Activated T-helper 17 cell treated with anti-CD3 and anti-CD28 coated beads, Interleukin-2, amount 50 U/mL, for 72 hours (primary cell): ENCODE measurements at places on chromosomes 3 and 15.

DNA sequence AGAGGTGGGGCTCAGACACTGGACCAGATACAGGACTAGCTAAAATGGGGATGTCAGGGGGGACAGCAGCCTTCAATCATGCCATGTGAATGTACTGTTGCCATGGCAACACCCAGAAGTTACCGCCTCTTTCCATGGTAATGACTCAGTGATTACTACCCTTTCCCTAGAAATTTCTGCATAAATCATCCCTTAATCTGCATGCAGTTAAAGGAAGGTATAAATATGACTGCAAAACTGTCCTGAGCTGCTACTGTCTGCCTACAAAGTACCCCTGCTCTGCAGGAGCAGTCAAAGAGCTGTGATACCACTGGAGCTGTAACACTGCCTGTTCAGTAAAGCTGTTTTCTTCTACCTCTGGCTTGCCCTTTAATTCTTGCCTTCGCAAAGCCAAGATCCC, 168.2 kb downstream of the PEAK1 start:
- no peak overlapping the region for H3K4me3 ChIP-seq
- H3K36me3 ChIP-seq: no peaks in the 10 kb centered on the region
- no peak overlapping the region for H3K27ac ChIP-seq
- H3K27me3 ChIP-seq: no peaks in the 10 kb centered on the region
- no peaks in the 10 kb centered on the region for H3K4me1 ChIP-seq
- ATAC-seq: no peak

DNA sequence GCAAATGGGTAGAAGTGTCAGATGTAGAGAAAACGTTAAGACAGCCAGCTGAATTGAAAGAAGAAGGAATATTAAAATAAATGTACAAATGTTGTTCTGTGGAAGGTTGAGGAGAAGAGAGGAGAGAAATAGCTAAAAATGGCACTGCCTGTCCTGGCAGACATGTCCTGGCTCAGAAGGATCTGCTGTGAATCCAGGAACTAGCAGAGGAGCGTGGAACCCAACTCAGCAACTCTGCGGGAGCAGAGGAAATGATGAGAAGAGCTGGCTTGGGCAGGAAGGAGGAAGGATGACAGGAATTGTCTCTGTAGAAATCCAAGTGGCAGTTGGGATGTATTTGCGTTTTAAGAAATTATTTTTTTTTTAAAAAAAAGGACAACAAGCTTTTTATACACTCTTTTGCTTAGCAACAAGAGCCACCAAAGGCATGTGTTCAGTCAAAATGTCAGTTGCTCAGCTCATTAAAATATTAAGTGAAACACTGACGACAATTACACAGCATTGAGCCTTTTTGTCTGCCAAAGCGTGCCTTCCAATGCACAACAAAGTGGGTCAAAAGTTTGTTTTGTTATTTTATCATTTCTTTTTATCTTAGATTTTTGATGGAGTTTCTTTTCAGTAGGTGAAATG, 16.1 kb downstream of the NANOGP8 start:
- no peak overlapping the region for H3K27ac ChIP-seq
- ATAC-seq: no peak
- H3K36me3 ChIP-seq: no peaks in the 10 kb centered on the region

- H3K27me3 ChIP-seq: no peaks in the 10 kb centered on the region
- ATAC-seq: no peak
- H3K36me3 ChIP-seq: no peaks in the 10 kb centered on the region
- no peak overlapping the region for H3K27ac ChIP-seq
- H3K4me3 ChIP-seq: no peak overlapping the region
Measured at GRCh38 chr3:70020906-70021660, 21.6 kb downstream of the SAMMSON start.

DNA sequence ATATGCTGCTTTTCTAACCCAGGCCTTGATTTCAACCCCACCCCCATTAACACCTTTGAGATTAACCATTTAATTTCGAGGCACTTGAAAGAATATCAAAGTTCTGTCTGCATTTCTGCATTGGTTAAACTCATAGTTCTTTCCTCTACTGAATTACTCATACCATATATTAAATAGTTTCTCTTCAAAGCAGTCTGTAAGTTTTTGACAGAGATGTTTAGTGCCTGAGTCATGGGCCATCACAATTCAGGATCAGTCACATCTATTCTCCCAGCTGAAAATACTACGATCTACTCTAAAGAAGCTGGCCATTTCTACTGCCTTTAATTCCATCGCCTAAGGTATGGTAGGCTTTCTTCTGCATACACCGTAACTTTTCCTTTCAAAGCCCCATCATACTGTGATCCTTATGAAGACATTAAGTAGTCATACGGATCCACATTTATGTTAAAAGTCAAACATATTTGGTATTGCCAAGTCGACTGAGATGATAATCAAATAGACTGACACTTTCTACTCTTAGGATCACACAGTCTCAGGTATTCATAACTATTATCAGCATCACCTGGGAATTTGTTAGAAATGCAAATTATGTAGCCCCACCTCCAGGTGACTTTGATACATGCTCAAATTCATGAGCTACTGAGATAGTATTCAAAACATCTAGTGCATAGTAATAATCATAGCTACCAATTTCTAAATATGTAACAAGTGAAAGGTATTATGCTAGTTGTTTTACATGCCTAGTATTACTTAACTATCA, 489.4 kb upstream of the IL12A start:
- H3K36me3 ChIP-seq: no peaks in the 10 kb centered on the region
- no peak overlapping the region for H3K4me3 ChIP-seq
- ATAC-seq: no peak
- H3K27me3 ChIP-seq: no peaks in the 10 kb centered on the region

- no peak for ATAC-seq
- H3K4me1 ChIP-seq: peaks cover 47% of the 10 kb centered on the region
- no peak overlapping the region for H3K4me3 ChIP-seq
- H3K27me3 ChIP-seq: no peaks in the 10 kb centered on the region
- H3K27ac ChIP-seq: no peak overlapping the region
- H3K36me3 ChIP-seq: no peaks in the 10 kb centered on the region
Measured at GRCh38 chr15:85464471-85464870, 84.1 kb downstream of the AKAP13 start.

GRCh38 chr15:39947401-39948197, 13.7 kb downstream of the EIF2AK4 start:
- H3K4me3 ChIP-seq: no peak overlapping the region
- ATAC-seq: peak; percentile 23
- H3K27ac ChIP-seq: no peak overlapping the region
- peaks cover 77% of the 10 kb centered on the region for H3K36me3 ChIP-seq

DNA sequence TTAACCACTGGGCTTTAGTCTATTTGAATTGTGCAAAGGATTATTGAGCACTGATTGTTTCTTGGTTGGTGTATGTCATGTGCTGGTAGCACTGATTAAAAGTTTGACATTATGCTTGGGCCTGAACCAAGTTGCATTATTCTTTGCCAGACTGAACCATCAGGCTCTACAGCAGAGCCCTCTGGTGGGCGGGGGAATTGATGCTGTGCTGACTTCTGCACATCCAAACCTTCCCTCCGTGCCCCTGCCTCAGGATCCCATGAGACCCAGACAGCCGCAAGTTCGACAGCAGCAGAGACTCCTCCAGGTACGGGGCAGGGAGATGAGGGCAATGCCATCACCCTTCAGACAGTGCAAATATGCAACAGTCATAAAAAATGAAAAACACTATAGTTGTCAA, 28.4 kb upstream of the P2RY12 start:
- ATAC-seq: no peak
- no peaks in the 10 kb centered on the region for H3K4me1 ChIP-seq
- no peaks in the 10 kb centered on the region for H3K36me3 ChIP-seq
- no peak overlapping the region for H3K27ac ChIP-seq
- no peak overlapping the region for H3K4me3 ChIP-seq

DNA sequence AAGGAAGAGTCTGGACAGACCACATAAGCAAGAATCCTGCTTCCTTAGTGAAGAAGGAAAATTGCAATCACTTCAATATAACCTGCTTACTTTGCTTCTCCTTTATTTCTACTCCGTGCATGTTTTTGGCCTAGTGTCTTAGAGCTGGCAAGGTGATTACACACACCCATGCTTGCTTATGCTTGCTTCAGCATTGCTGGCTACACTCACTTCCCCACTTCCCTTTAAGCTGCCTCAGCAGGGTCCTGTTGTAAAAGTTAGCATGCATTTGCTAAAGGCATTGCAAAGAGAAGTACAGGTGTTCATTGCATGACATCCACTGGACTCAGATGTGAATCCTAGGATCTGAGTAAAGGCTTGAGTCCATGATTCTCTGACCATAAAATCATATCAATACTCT, 47.5 kb upstream of the STT3B start:
- no peaks in the 10 kb centered on the region for H3K27me3 ChIP-seq
- H3K4me1 ChIP-seq: no peaks in the 10 kb centered on the region
- no peaks in the 10 kb centered on the region for H3K36me3 ChIP-seq
- ATAC-seq: no peak

- no peak overlapping the region for H3K27ac ChIP-seq
- no peak for ATAC-seq
- no peaks in the 10 kb centered on the region for H3K27me3 ChIP-seq
- no peaks in the 10 kb centered on the region for H3K36me3 ChIP-seq
- no peaks in the 10 kb centered on the region for H3K4me1 ChIP-seq
Measured at GRCh38 chr3:55531321-55531720, 44.2 kb upstream of the WNT5A start.

- H3K4me1 ChIP-seq: peaks cover 11% of the 10 kb centered on the region
- H3K27ac ChIP-seq: no peak overlapping the region
- peaks cover 6% of the 10 kb centered on the region for H3K27me3 ChIP-seq
- H3K36me3 ChIP-seq: no peaks in the 10 kb centered on the region
- peak overlapping the region; percentile 80 for H3K4me3 ChIP-seq
Measured at GRCh38 chr3:32780735-32781210, 37.0 kb upstream of the TRIM71 start.

DNA sequence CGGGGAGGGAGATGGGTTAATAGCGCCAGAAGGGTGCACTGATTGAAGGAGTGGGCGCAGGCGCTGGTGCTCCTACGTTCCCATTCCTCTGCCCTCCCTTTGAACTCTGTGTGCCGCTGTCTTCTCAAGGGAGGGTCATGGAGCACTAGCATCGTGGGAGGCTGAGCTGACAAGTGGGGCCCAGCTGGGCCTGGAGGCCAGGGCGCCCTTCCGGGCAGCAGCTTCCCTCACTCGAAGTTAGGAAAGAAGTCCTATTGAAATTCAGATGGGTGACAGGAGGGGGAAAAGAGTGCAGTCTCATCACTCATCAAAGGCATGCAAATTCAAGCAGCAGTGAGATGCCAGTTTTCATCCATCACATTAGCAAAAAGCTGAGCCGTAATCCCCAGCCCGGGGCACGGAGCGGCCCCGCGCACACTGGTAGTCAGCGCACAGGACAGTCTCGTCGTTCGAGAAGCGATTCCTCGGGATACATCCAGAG, 128.2 kb downstream of the LRRK1 start:
- ATAC-seq: no peak
- H3K4me3 ChIP-seq: no peak overlapping the region
- no peaks in the 10 kb centered on the region for H3K36me3 ChIP-seq
- no peaks in the 10 kb centered on the region for H3K4me1 ChIP-seq
- peaks cover 10% of the 10 kb centered on the region for H3K27me3 ChIP-seq

DNA sequence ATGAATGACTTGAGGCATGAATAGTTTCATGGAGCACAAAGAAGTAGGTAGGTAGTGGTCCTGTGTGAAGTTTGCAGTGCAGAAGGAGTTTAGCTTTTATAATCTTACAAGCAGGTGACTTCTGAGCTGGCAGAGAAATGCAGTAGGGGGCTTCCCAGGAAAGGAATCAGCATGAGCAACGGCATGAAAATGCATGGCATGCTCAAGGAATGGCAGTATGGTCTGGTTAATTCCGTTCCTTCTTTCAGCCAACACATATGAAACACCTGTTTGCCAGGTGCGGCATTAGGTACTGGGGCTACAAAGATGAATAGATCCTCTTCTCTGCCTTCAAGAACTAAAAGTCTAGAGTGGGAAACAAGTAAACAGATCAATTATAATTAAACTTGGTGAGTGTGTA, 138.0 kb upstream of the BHLHE40 start:
- H3K27ac ChIP-seq: peak overlapping the region; percentile 92
- H3K4me1 ChIP-seq: peaks cover 59% of the 10 kb centered on the region
- H3K27me3 ChIP-seq: no peaks in the 10 kb centered on the region
- peak overlapping the region; percentile 74 for H3K4me3 ChIP-seq
- ATAC-seq: no peak

GRCh38 chr3:111588527-111588926, 6.6 kb downstream of the ZBED2 start:
- peaks cover 94% of the 10 kb centered on the region for H3K36me3 ChIP-seq
- H3K27ac ChIP-seq: peak overlapping the region; percentile 40
- H3K27me3 ChIP-seq: no peaks in the 10 kb centered on the region
- peaks cover 45% of the 10 kb centered on the region for H3K4me1 ChIP-seq
- peak overlapping the region; percentile 43 for H3K4me3 ChIP-seq

GRCh38 chr3:172276103-172276502, 172.2 kb downstream of the GHSR start:
- no peaks in the 10 kb centered on the region for H3K27me3 ChIP-seq
- no peaks in the 10 kb centered on the region for H3K4me1 ChIP-seq
- no peak overlapping the region for H3K4me3 ChIP-seq
- ATAC-seq: no peak
- peaks cover 14% of the 10 kb centered on the region for H3K36me3 ChIP-seq

- no peaks in the 10 kb centered on the region for H3K36me3 ChIP-seq
- ATAC-seq: no peak
- H3K4me3 ChIP-seq: no peak overlapping the region
- H3K27me3 ChIP-seq: peaks cover 8% of the 10 kb centered on the region
Measured at GRCh38 chr3:149548669-149549065, 74.2 kb downstream of the TM4SF4 start.

DNA sequence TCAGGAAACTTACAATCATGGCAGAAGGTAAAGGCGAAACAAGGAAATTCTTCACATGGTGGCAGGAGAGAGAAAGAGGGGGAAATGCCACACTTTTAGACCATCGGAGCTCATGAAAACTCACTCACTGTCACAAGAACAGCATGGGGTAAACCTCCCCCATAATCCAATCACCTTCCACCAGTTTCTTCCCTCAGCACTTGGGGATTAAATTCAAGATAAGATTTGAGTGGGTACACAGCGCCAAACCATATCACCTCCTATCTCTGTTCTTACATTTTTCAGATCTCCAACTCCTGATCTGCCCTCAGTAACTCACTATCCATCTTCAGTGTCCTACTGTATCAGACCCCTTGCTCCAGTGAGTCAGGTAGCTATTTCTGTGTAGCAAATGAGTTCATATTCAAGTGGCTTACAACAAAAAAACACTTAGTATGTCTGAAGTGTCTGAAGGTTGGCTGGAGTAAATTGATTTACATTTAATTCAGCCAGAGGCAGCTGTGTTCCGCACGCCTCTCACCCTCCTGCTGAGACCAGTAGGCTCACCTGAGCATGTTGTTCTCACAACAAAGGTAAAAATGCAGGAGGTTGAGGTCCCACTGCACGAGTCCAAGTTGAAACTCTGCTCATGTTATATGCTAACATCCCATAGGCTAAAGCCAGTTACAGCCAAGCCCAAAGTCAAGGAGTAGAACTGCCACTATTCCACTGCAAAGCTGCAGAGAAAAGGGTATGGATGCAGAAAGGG, 180.7 kb upstream of the LMCD1 start:
- peaks cover 5% of the 10 kb centered on the region for H3K27me3 ChIP-seq
- ATAC-seq: no peak
- H3K4me1 ChIP-seq: no peaks in the 10 kb centered on the region
- no peaks in the 10 kb centered on the region for H3K36me3 ChIP-seq
